ENCODE measurements at places on chromosomes 16 and 17. TPM values are rescaled to one million over a fixed set of nuclear protein-coding genes. Genes with fewer than 3 reads are reported as not detected.

DNA sequence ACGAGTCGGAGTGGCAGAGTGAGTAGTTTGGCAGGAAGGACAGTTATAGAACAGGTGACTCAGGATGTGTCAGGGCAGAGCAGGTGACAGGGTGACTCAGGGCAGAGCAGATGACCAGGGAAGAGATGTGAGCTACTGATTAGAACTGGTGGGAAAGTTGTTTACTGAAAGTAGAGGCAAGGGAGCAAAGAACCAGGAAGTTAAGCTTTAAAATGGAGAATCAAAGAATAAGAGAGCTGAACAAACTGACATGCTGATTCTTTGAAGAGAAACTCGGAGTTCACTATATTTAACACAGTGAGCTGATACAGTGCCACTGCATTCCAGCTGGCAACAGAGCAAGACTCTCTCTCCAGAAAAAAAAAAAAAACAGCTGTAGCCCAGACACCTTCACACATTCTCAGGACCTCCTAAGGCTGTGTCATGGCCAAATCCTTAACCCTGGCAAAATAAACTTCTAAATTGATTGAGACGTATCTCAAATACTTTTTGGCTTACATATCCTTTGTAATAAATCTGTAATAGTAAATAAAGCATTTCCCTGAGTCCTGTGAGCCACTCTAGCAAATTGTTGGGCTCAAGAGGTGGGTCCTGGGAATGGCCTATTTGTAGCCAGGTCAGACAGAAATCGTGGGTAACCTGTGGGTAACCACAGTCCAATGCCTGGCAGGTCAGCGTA, 12.3 kb upstream of the UBE2I start:
- no peak for DNase-seq

DNA sequence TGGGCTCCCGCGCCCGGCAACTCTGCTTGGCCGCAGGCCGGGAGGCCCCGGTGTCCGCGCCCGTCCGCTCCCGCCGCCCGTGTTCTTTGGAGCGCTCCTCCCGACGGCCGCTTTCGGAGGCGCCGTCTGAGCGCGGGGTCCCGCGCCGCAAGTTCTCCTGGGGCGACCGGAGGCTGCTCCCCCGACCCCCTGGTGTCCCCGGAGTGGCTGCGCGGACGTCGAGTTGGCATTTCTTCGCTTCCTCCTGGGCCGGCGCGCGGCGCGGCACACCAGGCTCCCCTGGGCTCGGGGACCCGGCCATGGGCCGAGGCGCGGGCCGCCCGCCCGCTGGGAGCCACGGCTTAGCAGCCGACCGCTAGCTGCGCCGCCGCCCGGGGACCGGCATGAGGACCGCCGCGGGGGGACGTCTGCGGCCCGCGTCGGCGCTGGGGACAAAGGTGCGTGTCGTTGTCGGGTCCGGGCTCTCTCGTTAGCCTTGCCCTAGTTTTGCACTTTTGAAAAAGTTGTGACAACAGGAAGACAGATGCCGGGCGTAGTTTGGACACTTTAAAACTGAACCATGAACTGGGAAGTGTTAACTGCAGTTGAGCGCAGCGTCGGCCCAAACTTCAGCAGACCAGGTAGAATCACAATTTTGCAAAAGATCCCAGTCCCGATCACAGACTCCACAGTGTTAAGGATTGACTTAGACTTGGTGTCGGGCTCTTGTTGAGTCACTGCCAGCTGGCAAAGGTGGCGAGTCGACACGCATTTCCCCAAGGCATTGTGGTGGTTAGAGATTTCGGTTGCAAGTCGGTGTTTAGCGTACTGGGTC, 700 bp downstream of the UBN1 start:
- peak; percentile 47 for DNase-seq

- no peak for DNase-seq
Measured at GRCh38 chr16:48123104-48123788, 32.5 kb downstream of the ABCC12 start.

GRCh38 chr16:72952811-72953271, 95.1 kb downstream of the ZFHX3 start:
- DNase-seq = no peak

GRCh38 chr17:74763565-74764387, 12.4 kb downstream of the NAT9 start:
- DNase-seq = no peak

- DNase-seq = no peak
Measured at GRCh38 chr17:29331708-29332085, 37.7 kb upstream of the NUFIP2 start.

GRCh38 chr17:75205037-75205792, at the start of gene NUP85:
TSS of gene NUP85 (plus strand) at chr17:75205679. CDS start at chr17:75205762, 83 bp downstream.
- DNase-seq = peak; percentile 95

DNA sequence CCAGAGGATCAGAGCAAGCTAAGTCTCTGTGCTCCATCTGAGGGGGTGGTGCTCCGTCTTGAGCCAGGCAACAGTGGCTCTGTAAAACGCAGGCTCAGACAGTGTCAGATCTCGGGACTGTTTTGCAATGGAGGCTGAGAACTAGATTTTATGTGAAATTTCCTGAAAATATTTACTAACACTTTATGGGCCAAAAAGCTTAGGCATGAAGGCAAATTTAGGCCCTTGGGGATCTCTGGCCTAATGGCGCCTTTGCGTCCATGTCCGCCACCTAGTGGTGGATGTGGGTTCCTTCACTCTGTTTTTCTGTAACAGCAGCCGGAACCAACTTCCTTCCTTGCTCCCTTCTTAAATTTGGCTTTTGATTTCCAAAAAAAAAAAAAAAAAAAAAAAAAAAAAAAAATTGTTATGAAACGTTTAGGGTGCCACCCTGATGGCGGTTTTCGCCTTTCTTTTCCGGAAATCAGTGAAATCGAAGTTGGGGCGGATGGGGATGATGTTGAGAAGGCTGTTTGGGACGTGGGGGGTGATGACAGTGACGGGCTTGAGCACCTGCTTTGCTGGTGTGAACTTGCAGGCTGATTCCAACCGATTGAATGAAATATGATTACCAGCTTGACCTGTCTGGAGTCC, 14.0 kb upstream of the ELAC2 start:
- DNase-seq = peak; percentile 39

GRCh38 chr17:64685705-64686104, 23.6 kb upstream of the SMURF2 start:
- DNase-seq = no peak

- no peak for DNase-seq
Measured at GRCh38 chr17:46720408-46720807, 98.1 kb downstream of the WNT3 start.

- DNase-seq = no peak
Measured at GRCh38 chr16:3780570-3780969, 63.2 kb upstream of the TRAP1 start.

DNA sequence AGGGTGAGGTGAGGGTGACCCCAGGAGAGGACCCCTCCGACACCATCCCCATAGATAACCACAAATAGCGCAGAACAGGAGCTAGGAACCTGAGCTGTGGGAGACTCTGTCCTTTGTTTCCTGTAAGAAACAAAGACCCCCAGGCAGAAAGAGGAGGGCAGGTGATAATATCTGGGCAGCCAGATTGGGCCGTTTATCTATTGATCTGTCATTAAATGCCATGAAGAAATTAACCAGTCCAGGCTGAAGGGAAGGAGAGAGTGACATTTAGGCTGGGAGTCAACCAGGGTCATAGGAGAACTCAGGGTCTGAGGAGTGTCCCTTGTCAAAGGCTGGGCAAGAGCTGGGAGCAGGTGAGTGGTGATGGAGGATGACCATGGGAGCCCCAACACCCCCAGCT, 157.8 kb downstream of the C16orf78 start:
- DNase-seq = no peak

DNA sequence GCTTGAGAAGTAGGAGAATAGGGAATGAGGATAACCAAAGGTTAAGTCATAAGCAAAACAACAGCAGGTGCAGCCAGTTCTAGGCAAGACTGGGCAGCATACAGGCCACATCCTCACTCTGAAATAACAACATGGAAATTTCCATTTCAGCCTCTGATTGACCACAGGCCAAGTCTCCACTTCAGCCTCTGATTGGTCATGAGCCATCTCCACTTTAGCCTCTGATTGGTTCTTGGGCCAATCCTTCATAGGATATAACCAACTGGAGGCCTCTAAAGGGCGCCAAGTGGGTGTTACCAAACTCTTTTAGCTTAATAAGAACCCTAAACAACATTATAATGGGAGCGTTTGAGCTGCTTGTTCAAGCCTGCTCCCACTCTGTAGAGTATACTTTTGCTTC, 512.0 kb downstream of the NPIPA7 start:
- DNase-seq = no peak

DNA sequence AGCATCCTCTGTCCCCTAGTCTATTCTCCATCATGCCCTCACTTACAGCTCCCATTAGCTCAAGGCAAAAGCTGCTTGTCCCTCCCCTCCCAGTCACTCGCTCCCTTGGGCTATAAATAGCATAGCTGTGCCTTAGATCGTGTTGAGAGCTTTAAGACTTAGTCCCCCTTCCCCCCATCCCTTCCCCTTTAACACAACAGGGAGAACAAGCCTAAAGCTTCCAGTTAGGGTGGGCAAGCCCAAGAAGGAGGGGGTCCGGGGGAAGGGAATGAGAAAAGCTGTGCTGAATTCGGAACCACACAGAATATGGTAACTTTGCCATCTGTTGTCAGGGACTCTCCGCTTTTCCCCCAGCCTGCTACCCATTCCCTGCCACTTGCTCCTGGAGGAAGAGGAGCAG, 4.9 kb upstream of the HIGD1B start:
- DNase-seq = no peak

DNA sequence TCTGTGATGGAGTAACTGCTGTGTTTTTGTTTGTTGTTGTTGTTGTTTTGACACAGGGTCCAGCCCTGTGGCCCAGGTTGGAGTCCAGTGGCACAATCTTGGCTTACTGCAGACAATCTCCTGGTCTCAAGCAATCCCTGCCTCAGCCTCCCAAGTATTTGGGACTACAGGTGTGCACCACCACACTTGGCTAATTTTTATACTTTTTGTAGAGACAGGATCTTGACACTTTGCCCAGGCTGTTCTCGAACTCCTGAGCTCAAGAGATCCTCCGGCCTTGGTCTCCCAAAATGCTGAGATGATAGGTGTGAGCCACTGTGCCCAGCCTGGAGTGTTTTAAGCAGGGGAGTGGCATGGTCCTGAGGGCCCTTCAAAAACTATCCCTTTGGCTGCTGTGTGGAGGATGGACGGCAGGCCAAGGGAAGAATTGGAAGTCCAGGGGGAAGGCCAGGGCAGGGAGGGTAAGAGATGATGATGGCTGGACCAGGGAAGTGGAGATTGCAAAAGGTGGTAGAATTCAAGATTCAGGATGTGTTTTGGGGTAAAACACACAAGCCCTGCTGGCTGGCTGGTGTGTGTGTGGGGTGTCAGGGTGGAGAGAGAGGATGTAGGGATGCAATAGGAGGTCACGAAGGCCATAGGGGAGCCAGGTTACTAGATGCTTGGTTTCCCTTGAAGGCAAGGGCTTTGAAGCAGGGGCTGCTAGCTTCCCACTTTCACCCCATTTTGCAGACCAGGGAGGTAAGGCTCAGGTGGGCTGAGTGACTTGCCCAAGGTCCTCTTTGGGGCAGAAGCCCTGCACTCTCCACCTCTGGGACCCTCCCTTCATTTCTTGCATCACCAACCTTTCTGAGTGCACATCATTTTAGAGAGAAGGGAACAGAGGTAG, 18.8 kb upstream of the PLLP start:
- DNase-seq = no peak

DNA sequence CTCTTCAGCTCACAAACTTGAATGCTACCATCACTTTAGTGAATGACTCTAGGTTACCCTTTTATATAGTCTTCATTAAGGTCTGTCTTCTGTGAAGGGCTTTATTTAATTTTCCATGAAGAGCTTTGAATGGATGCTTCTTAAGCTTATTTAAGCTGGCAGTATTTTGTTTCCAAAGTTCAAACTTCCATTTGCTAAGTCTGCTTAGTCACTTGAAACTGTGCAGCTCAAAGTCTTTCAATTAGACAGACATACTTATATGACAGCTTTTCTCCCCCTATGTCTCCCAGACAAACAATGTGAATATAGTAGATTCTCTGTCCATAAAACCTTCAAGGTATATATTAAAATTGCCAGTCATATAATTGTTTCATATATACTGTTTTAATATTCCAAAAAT, 23.5 kb downstream of the TXNDC11 start:
- DNase-seq = no peak

- DNase-seq = peak; percentile 29
Measured at GRCh38 chr17:15268461-15268860, 3.3 kb upstream of the PMP22 start.

DNA sequence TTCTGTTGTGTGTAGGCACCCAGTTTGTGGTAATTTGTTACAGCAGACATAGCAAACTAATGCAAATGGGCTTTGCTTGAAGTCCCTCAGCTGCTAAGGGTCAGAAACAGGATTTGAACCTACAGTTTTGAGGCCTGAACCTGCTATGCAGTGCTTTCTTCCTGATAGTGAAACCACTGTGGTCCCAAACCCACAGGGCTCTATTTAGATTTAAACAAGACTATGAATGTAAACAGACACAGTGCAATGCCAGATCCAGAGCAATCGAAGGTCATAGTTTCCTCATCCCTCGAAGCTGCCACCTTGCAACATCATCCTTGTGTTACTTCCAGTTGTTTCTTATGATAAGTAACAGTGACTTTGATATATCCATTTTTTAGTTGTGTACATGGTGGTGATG, 630.2 kb downstream of the WWOX start:
- no peak for DNase-seq

DNA sequence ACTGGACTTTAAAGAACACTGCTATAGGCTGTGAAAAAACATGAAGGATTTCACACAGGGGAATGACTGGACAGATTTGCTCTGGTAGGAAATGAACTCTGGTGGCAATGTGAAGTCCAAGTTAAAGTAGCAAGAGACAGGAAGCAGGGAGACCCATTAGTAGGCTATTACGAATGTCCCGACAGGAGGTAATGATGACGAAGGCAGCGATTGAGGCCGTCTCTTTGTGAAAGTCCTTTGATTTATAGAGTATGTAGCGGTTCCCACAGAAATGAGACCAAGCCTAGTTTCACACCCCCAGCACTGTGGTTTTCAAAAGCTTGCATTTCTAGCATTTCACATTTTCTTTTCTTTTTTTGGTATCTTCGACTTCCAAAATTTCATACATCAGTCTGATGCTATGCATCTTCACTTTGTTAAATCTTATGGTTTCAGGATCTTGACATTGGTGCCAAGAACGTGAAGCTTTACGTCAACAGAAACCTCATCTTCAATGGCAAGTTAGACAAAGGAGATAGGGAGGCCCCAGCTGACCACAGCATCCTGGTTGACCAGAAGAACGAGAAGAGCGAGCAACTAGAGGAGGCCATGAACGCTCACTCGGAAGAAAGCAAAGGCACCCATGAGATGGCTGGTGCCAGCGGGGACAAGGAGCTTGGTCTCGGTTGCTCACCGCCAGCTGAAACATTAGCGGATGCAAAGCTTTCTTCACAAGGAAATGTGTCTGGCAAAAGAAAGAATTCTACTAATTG, 189.8 kb downstream of the KATNIP start:
- no peak for DNase-seq

The CDH13 gene
- 161 TPM for total RNA-seq

The CNTNAP4 gene
- total RNA-seq = not detected

The MYL4 gene
- 809 TPM for total RNA-seq

The TBC1D3C gene
- total RNA-seq = not detected

The PRR35 gene
- total RNA-seq = not detected

The CTF1 gene
- 9.6 TPM for total RNA-seq

The GNG13 gene
- total RNA-seq = not detected

The AOC2 gene
- total RNA-seq = 0.44 TPM

The CHRNB1 gene
- total RNA-seq = 8.7 TPM

The SLC47A1 gene
- total RNA-seq = 12.9 TPM

The ZNF597 gene
- 1.7 TPM for total RNA-seq

The DCAF7 gene
- 45.7 TPM for total RNA-seq
